ENCODE measurements at places on chromosomes 1 and 21.
A peak's percentile ranks its signal among the peaks of the same experiment; 100 is the strongest.

DNA sequence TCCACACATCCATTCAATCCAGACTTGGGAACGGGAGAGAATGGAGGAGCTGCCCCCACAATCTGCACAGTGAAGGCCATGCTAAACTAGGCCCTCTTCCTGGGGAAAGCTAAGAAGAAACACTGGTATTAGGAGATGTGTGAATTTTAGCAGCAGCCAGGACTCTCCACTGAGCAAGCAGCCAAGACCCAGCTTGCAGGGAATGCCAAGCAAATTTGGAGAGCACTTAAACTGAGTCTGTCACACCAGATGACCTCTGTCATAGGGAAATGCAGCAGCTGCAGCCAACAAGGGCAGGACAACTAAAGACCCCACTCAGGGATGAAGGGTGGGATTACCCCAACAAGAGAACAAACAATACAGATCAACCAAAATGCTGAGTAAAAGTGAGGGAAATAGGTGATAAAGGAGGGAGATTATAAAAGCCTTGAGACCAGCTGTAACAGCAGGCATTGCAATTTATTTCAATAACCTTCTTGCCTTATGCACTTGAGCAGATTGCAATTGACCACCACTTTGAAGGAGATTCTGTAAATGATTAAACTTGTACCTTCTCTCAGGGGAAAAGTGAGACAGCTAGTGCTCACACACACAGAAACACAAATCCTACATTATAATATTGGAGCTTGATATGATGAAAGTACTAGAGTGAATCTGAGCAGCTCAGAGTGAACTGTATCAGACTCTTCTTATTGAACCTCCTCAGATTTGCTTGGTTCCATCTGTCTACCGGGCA, 2.5 kb upstream of the CLCA1 start:
- DNase-seq = no peak

- DNase-seq = no peak
These were observed 559.0 kb downstream of the OMA1 start for GRCh38 chr1:57987523-57987922.

GRCh38 chr1:207393610-207394009, 60.5 kb upstream of the CR2 start:
- DNase-seq = peak; percentile 85

- no peak for DNase-seq
These were observed 54.0 kb downstream of the AKT3 start for GRCh38 chr1:243796016-243796415.

GRCh38 chr1:96427616-96428015, 294.0 kb upstream of the PTBP2 start:
- DNase-seq = no peak

DNA sequence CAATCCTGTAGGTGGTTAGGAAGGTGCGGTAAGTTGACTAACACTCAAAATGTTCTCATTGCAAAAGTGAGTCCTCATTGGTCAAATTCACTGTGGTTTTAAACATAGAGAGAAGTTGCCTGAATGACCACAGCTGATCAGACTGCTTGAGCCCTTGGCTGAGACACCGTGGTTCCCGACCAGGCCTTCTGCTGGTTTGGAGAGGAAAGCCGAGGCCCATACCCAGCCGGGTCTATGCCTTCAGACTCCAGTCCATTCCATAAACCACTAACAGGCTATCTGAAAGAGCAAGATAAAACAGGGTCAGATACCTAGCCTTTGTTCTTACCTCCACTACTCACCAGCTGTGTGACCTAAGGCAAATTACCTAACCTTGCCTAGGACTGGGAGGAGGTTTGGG, 133.9 kb downstream of the LMX1A start:
- DNase-seq = no peak

GRCh38 chr1:52266507-52266906, 99.5 kb downstream of the CC2D1B start:
- no peak for DNase-seq

GRCh38 chr1:19120070-19120469, 90.0 kb downstream of the UBR4 start:
- DNase-seq = no peak

- no peak for DNase-seq
These were observed 1.6 kb upstream of the STK40 start for GRCh38 chr1:36387141-36387949.

DNA sequence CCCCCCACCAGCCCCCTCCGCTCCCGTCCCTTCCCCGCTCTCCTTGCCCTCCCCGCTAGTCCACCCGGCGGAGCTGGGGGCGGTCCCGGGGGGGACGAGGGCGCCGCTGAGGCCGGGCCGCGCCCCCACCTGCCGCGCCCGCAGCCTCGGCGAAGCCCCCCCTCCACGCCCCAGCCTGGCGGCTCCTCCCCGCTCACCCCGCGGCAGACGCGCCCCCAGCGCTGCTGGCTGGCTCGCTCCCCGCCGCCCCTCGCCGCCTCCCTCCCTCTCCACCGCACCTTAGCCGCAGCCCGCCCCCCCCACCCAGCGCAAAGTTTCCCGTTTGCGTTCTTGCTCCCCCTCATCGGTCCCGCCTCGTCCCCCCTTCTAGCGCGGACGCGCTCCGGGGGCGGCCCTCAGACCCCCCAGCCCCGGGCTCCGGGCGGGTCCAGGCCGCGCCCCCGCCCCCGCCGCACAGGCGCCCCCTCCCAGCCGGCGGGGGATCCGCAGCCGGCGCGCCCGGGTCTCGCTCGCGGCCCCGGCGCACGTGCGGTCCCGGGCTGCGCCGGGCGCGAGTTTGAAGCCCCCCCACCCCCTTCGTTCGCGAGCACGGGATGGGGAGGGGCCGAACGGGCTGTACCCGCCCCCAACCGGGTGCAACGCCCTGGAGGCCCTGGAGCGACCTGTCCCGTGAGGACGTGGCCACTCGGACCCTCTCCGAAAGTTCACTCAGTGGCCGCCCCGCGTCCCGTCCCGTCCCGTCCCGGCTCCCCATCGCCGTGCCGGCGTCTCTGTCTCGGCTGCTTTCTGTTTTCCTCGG, 623 bp downstream of the PTPRF start:
- no peak for DNase-seq

DNA sequence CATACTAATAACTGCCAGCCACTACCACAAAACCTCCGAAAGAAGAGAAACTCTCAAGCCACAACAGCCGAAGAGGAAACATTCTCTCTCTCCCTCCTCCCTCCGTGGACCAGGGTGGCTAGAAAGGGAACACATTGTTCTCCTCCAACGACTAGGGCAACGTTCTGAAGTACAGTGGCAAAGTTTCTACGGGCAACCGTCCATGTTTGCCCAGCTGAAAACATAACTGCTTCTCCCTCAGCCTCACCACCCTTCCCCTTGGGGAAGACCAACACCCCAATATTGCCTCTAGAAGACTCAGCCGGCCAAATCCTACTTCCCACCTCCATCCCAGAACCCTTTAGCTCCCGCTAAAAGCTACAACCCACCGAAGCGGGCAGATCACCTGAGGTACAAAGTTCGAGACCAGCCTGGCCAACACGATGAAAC, 2.0 kb downstream of the GLUL start:
- no peak for DNase-seq

DNA sequence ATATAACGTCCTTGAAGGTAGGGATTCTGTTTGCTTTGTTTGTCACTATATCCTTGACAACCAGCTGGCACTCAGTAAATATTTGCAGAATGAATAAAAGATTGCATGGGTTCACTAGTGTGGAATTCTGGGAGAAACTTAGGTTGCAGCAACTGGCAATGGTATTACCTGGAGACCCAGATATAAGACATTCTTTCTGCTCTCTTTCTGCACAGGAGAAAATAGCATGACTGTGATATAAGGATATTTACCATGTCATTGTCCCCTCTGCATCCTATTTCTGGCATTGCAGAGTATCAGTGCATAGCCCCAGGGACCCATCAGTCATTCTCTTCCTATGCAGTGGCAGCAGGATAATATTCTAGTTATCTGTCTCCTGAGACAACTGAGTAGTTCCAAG, 308.9 kb upstream of the LRRC7 start:
- no peak for DNase-seq

DNA sequence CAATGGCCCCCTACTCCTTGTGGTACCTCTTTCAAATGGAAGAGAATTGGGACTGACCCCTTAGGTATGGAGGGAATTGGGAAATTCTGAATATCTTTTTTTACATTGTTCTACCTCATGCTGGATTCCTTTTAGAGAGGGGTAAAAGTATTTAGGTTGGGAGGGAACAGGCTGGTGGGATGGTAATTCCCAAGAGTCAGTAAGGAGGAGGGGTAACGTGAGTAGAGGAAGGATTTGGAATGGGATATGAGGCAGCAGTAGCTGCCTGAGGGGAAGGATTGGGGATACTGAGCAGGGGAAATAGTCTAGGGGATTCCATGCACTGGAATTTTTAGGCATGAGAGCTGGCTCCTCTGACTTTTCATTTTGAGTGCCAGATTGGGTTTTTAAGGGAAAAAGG, 3.8 kb upstream of the AADACL3 start:
- no peak for DNase-seq

GRCh38 chr1:109788695-109789521, 25.2 kb upstream of the EPS8L3 start:
- no peak for DNase-seq

- DNase-seq = peak; percentile 28
These were observed 485.3 kb upstream of the PTBP2 start for GRCh38 chr1:96236156-96236739.

GRCh38 chr1:93353286-93353685, 7.6 kb downstream of the DR1 start:
- DNase-seq = no peak

DNA sequence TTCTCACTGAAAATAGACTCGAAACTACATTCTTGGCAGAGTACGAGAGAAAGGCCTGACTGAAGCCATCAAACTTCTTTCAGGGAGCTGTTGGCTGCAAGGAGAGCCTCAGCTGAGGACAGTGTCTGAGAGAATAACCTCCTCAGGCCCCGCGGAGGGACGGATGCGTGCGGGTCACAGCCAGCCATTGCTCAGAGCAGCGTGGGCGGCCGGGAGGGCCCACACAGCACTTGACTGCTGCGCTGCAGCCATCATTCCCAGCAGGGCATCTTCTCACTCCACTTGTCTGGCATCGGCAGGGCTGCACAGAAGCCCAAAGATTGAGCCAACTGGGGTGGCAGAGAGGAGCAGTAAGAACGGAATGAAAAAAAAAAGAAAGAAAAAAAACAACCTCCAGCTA, 113.5 kb downstream of the XCL2 start:
- no peak for DNase-seq

DNA sequence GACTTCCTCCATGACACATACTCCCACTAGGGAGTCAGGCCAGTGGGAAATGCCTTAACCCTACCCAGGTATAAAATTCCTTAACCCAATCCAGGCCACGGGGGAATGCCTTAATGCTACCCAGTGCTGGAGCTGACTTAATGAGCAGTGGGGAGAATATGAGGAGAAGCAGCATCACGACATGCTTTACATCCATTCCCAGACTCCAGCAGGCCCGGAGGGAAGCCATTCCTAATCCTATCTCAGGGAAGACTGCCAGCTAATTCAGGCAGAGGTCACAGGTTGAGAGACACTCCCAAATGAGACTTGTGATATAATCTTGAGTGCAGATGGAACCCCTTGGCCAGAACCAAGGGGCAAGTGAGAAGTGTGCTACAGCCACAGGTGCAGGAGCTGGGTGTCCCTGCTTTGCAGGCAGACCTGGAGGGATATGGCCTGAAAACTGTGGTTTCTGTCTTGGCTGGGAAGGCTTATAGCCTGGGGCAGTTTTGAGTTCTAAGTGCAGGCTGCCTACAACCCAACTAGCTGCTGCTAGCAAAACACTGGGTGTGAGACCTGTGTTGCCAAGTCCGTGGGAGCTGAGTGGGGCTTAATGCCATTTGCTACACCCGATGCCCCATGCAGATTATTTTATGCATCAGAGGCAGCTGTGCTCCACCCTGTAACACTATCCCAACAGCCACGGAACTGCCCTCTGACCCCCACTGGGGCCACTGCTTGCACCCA, 45.1 kb upstream of the GUCA2A start:
- DNase-seq = no peak

- no peak for DNase-seq
These were observed 73.7 kb downstream of the SPATA46 start for GRCh38 chr1:162303004-162303344.

DNA sequence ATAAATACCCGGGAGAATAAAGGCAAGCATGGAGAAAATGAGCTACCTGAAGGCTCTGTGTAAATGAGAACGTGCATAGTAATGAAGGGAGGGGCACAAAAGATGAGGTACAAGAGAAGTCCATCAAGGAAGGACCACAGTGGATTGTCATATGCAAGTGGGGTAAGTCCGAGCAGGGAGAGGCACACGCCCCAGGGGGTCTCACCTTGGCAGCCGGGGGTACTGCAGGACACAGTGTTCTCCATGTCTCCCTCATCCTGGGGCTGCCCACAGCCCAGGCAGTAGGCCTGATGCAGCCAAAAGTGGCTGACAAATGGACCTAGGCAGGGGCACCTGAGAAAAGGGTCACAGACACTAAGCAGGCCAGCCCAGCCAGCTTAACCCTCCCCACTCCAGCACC, 10.0 kb downstream of the DCST2 start:
- no peak for DNase-seq

DNA sequence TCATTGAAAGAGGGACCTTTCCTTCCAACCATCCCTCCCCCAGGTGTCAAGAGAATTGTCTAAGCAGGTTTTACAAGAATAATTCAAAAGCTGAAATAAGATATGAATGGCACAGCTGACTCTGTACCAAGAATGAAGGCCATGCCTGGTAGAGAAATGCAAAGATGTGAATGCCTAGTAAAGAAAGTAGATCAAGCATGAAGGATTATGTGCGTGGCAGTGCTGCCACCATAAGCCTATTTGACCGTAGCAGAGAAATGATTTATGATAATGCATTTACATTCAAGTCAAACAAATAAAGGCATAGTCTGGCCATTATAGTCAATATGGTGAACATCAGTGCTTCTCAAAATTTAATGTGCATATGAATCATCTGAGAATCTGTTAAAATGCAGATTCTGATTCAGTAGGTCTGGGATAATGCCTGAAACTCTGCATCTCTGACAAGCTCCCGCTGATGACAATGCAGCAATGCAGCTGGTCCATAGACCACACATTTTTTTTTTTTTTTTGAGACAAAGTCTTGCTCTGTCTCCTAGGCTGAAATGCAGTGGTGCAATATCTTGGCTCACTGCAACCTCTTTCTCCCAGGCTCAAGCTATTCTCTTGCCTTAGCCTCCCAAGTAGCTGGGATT, 16.6 kb upstream of the CLCA4 start:
- no peak for DNase-seq

DNA sequence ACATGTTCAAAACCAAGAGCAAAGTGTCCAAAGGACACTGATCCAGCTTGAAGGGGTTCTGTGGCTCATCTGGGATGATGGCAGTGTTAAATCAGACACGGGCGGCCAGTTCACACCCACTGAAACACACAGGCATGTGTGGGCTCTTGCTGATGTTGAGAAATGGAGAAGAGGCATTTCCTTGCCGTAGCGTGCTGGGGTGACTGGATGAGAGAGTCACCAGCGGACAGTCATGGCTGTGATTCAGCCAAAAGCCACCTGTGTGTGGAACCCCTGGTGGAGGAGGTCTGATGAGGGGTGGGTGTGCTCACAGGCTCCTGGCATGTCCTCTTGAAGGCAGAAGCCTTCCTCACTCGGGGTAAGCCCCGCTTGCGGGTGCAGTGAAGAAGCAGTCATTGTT, 7.2 kb downstream of the C1orf35 start:
- DNase-seq = no peak

GRCh38 chr1:205047764-205048231, 4.8 kb downstream of the CNTN2 start:
- no peak for DNase-seq

Measured in kidney epithelial cell (primary cell).